ENCODE measurements at places on chromosomes 3 and 15.

DNA sequence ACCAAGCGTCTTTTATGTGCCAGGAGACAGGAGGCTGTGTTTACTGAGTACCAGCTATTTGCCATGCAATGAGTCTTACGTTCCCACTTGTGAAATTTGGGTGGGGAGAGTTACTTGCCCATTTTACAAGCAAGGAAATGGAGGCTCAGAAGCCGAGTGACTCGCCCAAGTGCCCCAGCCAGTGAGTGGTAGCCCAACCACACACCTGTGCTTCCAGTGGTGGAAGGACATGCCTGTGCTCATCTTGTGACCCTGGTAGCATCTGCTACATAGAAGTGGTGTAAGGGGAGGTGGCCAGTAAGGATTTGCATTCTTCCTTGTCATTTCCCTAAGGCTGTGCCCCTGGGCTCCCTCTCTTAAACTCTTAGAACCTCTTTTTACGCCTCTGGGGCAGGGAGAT, 49.3 kb downstream of the FBLN2 start:
- no peaks in the 10 kb centered on the region for H3K27me3 ChIP-seq
- no peak overlapping the region for H3K27ac ChIP-seq
- H3K36me3 ChIP-seq, result no peaks in the 10 kb centered on the region
- H3K4me1 ChIP-seq, result peaks cover 26% of the 10 kb centered on the region
- DNase-seq, result no peak

- H3K27me3 ChIP-seq, result no peaks in the 10 kb centered on the region
- H3K4me1 ChIP-seq, result peaks cover 6% of the 10 kb centered on the region
- H3K4me3 ChIP-seq, result no peak overlapping the region
- no peak for DNase-seq
- peaks cover 23% of the 10 kb centered on the region for H3K36me3 ChIP-seq
These were observed 115.6 kb upstream of the PLXNA1 start for GRCh38 chr3:126867190-126867862.

DNA sequence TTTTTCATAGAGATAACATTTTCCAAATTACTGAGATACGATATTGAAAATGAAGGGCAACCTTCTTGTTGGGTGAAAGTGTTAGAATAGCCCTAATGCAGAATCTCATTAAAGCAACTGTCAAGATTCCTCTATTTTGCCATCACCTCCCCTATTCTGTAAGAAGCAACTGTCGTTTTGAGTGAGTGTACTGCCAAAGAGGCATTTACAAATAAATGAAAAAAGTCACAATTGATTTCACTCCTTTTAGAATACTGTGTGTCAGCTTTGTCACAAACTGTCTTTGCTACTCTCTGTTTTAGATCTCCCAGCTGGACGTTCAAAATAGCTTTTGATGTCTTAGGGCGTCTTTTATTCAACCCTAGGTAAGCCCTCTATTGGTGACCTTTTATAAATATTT, 322.8 kb upstream of the NAALADL2 start:
- no peak overlapping the region for H3K4me3 ChIP-seq
- no peaks in the 10 kb centered on the region for H3K4me1 ChIP-seq
- no peaks in the 10 kb centered on the region for H3K36me3 ChIP-seq
- H3K27ac ChIP-seq, result no peak overlapping the region

- no peaks in the 10 kb centered on the region for H3K4me1 ChIP-seq
- no peaks in the 10 kb centered on the region for H3K36me3 ChIP-seq
- no peak overlapping the region for H3K4me3 ChIP-seq
- no peak for DNase-seq
- H3K27me3 ChIP-seq, result no peaks in the 10 kb centered on the region
These were observed 655.2 kb downstream of the RBMS3 start for GRCh38 chr3:29936054-29936453.

GRCh38 chr3:184260724-184261269, 556 bp downstream of the CAMK2N2 start:
- H3K4me1 ChIP-seq, result peaks cover 41% of the 10 kb centered on the region
- no peak overlapping the region for H3K27ac ChIP-seq
- H3K36me3 ChIP-seq, result peaks cover 9% of the 10 kb centered on the region
- H3K27me3 ChIP-seq, result peaks cover 26% of the 10 kb centered on the region
- no peak for DNase-seq
- peak overlapping the region; percentile 50 for H3K4me3 ChIP-seq

GRCh38 chr15:68488290-68488689, 56.3 kb upstream of the ITGA11 start:
- H3K4me1 ChIP-seq, result no peaks in the 10 kb centered on the region
- H3K27ac ChIP-seq, result no peak overlapping the region
- H3K27me3 ChIP-seq, result no peaks in the 10 kb centered on the region
- no peaks in the 10 kb centered on the region for H3K36me3 ChIP-seq
- no peak overlapping the region for H3K4me3 ChIP-seq

DNA sequence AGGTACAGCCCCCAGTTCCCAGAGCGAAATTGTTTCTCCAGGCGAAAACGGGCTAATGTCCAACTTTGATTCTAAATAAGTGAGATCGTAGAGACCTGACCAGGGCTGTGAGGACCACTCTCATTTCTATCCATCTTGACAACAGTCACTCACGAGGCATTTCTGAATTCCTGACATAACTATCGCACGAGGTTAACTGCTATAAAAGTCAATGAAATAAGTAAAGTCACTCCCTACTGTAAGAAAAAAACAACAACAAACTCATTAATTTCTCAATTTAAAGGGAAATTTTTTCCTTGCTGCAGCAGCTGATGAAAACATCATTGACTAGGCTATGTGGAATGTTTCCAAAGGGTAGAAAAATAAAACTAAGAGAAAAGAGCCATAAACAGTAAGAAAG, 69.1 kb downstream of the GREM1 start:
- no peak for DNase-seq
- no peak overlapping the region for H3K4me3 ChIP-seq
- no peak overlapping the region for H3K27ac ChIP-seq
- no peaks in the 10 kb centered on the region for H3K4me1 ChIP-seq
- no peaks in the 10 kb centered on the region for H3K36me3 ChIP-seq
- no peaks in the 10 kb centered on the region for H3K27me3 ChIP-seq

DNA sequence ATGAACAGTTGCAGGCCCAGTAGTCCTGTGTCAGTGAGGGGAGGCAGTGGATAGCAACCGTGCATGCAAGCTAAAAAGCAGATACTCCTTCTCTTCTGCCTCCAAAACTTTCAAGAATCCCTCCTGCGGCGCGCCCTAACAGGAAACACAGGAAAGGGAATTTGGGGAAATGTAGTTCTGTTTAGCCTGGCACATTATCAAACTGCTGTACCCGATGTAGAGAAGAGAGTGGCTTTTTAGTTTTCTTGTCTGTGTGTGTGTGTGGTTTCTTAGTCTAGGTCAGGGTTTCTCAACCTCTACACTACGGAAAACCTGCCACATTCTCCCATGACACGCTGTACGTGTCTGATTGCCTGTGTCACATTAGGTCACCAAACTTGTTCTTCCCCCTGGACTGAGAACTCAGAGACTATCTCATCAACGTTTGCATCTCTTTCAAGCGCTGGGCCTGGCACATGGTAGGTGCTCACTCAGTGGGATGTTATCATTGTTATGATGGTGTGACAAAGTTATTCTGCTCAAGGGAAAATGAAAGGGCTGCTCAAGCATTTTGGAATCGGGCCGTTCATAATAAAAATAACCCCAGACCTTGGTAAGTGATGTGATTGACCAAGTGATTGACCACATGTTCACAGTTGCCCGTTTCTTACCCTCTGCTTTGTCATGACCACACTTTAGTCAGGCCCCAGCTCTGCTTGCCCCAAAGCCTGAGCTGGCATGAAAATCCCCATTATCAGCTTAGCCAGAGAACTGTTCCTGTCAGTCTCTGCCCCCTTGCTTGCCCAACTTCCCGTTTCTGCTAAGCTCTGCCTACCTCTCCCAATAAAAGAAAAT, 33.2 kb downstream of the TM4SF4 start:
- H3K36me3 ChIP-seq, result no peaks in the 10 kb centered on the region
- H3K27me3 ChIP-seq, result no peaks in the 10 kb centered on the region
- no peak overlapping the region for H3K27ac ChIP-seq
- DNase-seq, result no peak
- H3K4me3 ChIP-seq, result no peak overlapping the region

GRCh38 chr3:183629546-183630301, 5.7 kb upstream of the KLHL24 start:
- no peaks in the 10 kb centered on the region for H3K27me3 ChIP-seq
- H3K4me1 ChIP-seq, result peaks cover 1% of the 10 kb centered on the region
- DNase-seq, result no peak

- H3K27me3 ChIP-seq, result no peaks in the 10 kb centered on the region
- peak overlapping the region; percentile 87 for H3K27ac ChIP-seq
- DNase-seq, result peak; percentile 41
- peak overlapping the region; percentile 16 for H3K4me3 ChIP-seq
- H3K4me1 ChIP-seq, result peaks cover 54% of the 10 kb centered on the region
These were observed 25.3 kb downstream of the ANP32A start for GRCh38 chr15:68795298-68795848.

DNA sequence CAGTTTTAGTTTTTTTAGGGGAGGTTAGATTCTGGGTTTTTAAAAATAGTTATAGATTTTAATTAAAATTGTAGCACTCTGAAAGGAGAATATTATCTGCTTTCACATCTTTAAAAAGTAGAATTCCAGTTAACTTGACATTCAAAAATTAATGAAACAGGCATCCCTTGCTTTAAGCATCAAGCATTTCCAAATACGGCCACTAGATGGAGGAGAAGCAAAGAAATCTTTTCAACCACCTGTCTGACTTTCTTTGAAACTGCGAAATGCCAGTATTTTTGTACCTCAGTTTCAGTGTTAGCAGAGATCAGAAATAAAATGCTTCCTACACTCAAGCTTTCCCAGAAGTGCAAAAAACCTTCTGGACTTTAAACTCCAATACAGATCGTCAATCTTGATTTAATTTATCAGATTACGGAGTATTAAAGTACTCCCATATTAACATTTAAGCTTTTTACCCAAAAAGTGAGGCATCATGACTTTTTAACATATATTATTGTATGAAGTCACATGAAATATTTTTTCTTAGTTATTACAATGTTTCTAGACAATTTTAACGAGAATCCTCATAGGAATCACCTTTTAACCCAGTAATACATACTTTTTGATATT, 153.3 kb downstream of the P3H2 start:
- no peak overlapping the region for H3K4me3 ChIP-seq
- no peaks in the 10 kb centered on the region for H3K36me3 ChIP-seq
- H3K27ac ChIP-seq, result no peak overlapping the region

GRCh38 chr3:141410408-141410807, 42.1 kb downstream of the ZBTB38 start:
- no peaks in the 10 kb centered on the region for H3K27me3 ChIP-seq
- peaks cover 12% of the 10 kb centered on the region for H3K36me3 ChIP-seq
- no peak overlapping the region for H3K4me3 ChIP-seq

- peaks cover 6% of the 10 kb centered on the region for H3K4me1 ChIP-seq
- no peaks in the 10 kb centered on the region for H3K36me3 ChIP-seq
- no peak for DNase-seq
- H3K4me3 ChIP-seq, result no peak overlapping the region
- H3K27me3 ChIP-seq, result no peaks in the 10 kb centered on the region
These were observed 438.7 kb upstream of the C2CD4B start for GRCh38 chr15:62603742-62604141.

GRCh38 chr3:75260-75659, 121.3 kb upstream of the CHL1 start:
- peaks cover 2% of the 10 kb centered on the region for H3K4me1 ChIP-seq
- no peak for DNase-seq
- H3K27ac ChIP-seq, result no peak overlapping the region
- H3K27me3 ChIP-seq, result no peaks in the 10 kb centered on the region

GRCh38 chr3:123467046-123467445, 18.2 kb upstream of the ADCY5 start:
- H3K27ac ChIP-seq, result no peak overlapping the region
- H3K36me3 ChIP-seq, result no peaks in the 10 kb centered on the region
- no peaks in the 10 kb centered on the region for H3K4me1 ChIP-seq

- H3K36me3 ChIP-seq, result no peaks in the 10 kb centered on the region
- H3K27me3 ChIP-seq, result no peaks in the 10 kb centered on the region
- H3K4me1 ChIP-seq, result peaks cover 5% of the 10 kb centered on the region
- no peak overlapping the region for H3K4me3 ChIP-seq
These were observed 38.5 kb downstream of the MAP3K13 start for GRCh38 chr3:185401319-185401955.

DNA sequence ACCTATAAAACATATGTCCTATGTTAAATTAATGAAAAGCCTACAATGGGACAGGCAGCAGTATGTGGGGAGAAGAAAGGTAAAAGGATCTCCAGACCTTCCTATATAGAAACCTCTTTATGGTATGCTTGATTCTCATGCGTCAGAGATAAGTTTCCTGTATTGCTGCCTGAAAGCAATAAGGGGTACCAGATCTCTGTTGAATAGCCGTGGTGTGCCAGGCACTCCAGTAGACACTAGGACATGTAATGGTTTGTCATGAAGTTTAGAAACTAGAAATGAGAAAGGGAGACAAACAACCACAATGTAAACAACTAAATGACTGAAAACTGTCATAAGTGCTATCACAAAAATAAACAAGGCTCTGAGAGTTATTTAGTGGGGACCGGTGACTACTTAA, 168.1 kb downstream of the EFHB start:
- H3K36me3 ChIP-seq, result no peaks in the 10 kb centered on the region
- no peaks in the 10 kb centered on the region for H3K27me3 ChIP-seq
- no peaks in the 10 kb centered on the region for H3K4me1 ChIP-seq
- no peak overlapping the region for H3K4me3 ChIP-seq
- DNase-seq, result no peak

DNA sequence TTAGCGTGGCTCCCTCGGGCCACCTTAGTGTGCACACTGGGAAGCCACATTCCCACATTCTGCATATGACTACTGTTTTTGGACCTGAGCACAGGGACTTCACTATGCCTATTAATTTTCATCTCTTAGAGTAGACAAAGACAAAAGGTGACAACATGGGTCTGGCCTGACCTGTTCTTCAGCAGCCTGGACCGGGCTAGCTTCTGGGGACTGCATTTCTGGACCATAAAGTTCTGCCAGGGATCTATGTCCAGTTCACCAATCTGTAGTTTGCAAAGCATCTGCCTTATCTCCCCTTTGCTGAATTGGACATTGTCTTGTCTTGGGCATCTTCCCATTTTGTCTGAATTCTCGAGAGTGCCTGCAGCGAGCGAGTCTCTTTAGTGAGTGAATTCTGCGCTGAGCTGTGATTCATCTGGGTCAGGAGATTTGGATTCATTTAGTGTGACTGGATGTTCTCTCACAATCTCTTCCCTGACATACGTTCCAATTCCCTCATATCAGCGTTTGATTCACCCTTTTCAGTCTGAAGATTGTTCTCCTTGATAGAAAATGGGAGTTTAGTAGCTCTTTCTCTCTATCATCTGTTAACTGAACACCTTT, 112.2 kb upstream of the PLXNA1 start:
- no peaks in the 10 kb centered on the region for H3K36me3 ChIP-seq
- H3K27ac ChIP-seq, result no peak overlapping the region
- H3K4me3 ChIP-seq, result no peak overlapping the region

- H3K4me3 ChIP-seq, result no peak overlapping the region
- H3K36me3 ChIP-seq, result no peaks in the 10 kb centered on the region
- H3K4me1 ChIP-seq, result no peaks in the 10 kb centered on the region
- no peak overlapping the region for H3K27ac ChIP-seq
These were observed 33.4 kb downstream of the CLDN1 start for GRCh38 chr3:190288836-190289235.

DNA sequence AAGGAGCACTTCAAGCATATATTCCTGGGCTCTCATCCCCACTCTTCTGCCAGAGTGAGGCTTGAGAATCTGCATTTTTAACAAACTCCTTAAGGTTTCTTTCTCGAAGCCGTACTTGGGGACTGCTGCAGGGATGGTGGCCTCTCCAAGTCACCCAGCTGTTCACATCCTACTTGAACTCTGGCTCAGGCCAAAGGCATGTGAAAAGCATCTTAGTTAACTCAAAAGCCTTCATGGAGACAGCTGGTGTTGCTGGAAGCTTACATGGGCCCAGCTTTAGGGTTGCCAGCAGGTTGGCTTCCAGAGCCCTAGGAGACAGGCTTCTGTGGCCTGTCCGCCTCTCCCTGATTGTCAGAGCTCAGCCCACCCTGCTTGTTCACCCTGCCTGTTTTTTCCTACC, 139.2 kb downstream of the THSD4 start:
- no peak overlapping the region for H3K4me3 ChIP-seq
- no peaks in the 10 kb centered on the region for H3K27me3 ChIP-seq
- H3K27ac ChIP-seq, result no peak overlapping the region
- DNase-seq, result no peak
- H3K4me1 ChIP-seq, result no peaks in the 10 kb centered on the region
- no peaks in the 10 kb centered on the region for H3K36me3 ChIP-seq
